SK-N-SH (cell line): ENCODE measurements at places on chromosomes 6 and 20.
A peak's percentile ranks its signal among the peaks of the same experiment; 100 is the strongest.

DNA sequence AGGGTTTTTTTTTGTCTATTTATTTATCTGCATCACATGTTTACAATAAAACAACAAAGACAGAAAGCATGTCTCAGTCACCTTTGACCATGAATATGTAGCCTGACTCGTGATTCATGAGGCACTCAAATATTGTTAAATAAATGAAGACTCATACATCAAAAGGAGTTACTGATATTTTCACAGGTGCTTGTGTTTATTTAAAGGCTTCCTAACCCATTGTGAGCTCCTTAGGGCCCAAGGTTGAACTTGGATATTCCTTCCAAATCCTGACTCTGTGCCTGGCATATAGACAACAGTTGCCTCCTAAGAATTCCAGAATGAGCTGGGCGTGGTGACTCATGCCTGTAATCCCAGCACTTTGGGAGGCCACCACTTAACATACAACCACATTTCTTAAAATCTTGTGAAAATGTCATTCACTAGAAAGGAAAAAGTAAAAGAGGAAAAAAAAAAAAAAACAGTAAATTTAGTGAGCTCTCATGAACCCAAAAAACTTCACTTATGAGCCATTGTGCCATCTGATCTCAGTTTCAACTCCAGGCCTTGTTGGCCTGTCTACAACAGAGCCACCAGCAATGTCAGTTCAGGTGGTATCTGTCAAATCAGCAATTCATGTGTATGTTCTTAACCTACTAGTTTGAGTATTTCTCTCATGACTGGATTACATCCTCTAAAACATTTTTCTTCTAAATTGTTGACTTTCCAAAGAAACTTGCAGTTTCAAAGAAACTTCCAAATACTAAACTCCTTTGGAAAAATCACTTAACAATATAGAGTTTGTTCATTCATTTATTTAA is 162.7 kb upstream of the MARCKS start:
- H3K4me3 ChIP-seq, result no peak overlapping the region
- H3K27ac ChIP-seq, result no peak overlapping the region
- H3K36me3 ChIP-seq, result no peaks in the 10 kb centered on the region
- no peak for DNase-seq
- H3K27me3 ChIP-seq, result no peaks in the 10 kb centered on the region

- H3K27me3 ChIP-seq, result no peaks in the 10 kb centered on the region
- H3K4me3 ChIP-seq, result no peak overlapping the region
- H3K36me3 ChIP-seq, result no peaks in the 10 kb centered on the region
- H3K4me1 ChIP-seq, result no peaks in the 10 kb centered on the region; the same call in 1 of the 2 replicates
- DNase-seq, result no peak
Measured at GRCh38 chr6:109321752-109322151, 60.5 kb downstream of the CD164 start.

DNA sequence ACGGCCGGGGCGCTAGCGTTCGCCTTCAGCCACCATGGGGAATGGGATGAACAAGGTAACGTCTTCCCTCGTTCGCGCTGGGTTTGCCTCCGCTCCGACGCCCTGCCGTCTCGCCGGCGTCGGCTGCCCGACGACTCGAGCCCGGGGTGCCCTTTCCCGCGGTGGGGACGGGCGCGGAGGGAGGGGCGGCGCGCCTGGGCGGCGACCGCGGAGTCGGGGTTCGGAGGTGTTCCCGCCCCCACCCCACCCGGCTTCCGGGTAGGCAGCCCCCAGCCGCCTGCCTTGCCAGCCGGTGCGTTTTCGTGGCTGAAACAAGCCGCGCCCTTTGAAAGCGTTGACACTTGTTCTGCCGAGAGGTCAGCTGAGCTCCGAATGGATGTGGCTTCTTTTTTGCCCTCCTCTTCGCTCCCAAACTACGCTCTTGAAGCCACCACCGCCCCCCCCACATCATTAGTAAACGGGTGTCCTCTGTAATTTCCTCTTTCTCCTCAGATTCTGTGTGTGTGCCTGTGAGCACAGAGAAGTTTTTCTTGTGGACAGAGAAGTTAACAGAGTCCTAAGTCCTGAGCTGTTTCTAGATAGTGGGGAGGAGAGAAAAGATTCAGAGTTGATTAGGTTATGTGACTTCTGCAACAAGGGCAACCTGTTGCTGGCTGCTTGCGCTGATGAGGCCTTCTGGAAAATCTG is 362 bp downstream of the DUSP22 start:
- peak overlapping the region; percentile 88 for H3K4me3 ChIP-seq
- peaks cover 23% of the 10 kb centered on the region for H3K27me3 ChIP-seq
- no peak for DNase-seq

DNA sequence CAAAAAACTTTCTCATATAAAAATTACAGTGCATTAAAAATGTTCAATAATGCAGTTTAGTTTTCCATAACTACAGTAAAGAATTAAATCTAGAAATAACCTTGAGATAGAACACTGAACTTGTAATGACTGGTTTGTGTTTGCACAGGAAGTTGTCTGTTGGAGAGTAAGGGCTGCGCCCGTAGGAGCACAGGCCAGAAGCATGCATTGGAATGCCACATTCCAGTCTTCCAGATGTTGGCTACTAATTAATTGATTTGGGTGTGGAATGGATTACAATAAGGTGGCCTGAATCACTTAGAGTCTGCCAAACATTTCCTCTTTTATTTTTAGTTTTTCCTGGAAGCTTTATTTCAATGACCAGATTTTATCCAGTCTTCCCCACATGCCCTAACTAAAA is 582.6 kb upstream of the MMS22L start:
- H3K27ac ChIP-seq, result no peak overlapping the region
- H3K27me3 ChIP-seq, result no peaks in the 10 kb centered on the region
- DNase-seq, result no peak
- no peaks in the 10 kb centered on the region for H3K36me3 ChIP-seq
- no peak overlapping the region for H3K4me3 ChIP-seq
- no peaks in the 10 kb centered on the region; the same call in none of the 2 replicates for H3K4me1 ChIP-seq

DNA sequence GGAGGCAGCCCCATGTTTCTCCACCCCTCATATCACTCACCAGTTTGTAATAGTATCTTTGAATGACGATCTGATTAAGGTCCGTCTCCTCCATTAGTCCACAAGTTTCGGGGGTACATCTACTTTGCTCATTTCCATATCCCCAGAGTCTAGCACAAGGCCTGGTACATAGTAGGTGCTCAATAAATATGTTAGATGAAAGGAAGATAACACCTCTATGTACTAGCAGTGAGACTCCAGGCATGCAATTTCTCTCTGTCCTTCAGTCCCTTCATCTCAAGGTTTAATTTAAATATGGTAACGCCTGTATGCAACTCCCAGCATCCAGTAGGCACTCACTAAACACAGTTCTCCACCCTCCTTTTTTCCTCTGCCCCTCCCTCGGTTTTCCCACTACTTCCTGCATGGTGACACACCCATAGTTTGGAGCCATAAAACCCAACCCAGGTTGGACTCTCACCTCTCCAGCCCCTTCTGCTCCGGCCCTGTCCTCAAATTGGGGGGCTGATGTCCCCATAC is 461 bp upstream of the HNF4A start:
- no peaks in the 10 kb centered on the region; the same call in 1 of the 2 replicates for H3K27me3 ChIP-seq
- H3K4me1 ChIP-seq, result no peaks in the 10 kb centered on the region
- H3K27ac ChIP-seq, result no peak overlapping the region
- H3K36me3 ChIP-seq, result no peaks in the 10 kb centered on the region
